ENCODE measurements at places on chromosomes 12 and 14.

- no peak for DNase-seq
Observed at GRCh38 chr14:64610049-64610746, 60.4 kb downstream of the PPP1R36 start.

DNA sequence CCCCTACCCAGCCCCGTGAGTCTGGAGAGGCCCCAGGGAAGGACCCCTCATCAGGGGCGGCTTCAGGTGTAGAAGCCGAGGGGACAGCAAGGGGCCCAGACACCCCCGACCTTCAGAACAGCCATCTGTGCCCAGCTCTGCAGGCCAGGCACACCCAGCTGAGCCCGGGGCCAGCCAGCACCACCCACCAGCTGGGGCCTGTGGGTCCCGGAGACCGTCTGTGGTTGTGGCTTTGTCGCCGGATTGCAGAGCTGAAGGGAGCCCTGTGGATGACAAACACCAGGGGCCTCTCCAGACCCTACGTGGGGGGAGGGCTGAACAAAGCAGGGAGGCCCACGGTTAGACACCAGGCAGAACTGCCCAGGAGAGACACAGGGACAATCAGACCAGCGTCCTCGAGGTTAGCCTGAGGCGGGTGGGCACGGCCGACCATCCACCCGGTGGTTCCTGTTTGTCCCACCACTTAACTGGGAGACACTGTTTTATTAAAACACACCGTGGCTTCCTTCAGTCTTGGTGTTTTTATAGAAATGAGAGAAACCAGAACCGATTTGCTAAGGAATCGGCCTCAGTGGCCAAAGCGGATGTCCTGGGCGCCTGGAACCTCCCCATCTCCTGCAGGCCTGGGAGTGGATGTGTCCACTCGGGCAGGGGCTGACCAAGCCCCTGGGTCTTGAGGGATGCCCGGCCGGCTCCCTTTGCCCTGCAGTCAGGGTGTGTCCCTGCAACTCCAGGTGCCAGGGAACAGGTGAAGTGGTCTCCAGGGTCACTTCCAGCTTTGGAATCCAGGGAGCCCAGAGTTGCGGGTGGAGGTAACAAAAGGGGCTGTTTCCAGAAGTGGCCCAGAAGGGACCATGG, 10.0 kb downstream of the C14orf180 start:
- DNase-seq: no peak

GRCh38 chr12:111360325-111360930, 8.5 kb downstream of the PHETA1 start:
- DNase-seq: no peak

GRCh38 chr12:48029491-48030172, 25.4 kb upstream of the COL2A1 start:
- no peak for DNase-seq
